ENCODE measurements at places on chromosomes 7 and 10.
A peak's percentile ranks its signal among the peaks of the same experiment; 100 is the strongest.

DNA sequence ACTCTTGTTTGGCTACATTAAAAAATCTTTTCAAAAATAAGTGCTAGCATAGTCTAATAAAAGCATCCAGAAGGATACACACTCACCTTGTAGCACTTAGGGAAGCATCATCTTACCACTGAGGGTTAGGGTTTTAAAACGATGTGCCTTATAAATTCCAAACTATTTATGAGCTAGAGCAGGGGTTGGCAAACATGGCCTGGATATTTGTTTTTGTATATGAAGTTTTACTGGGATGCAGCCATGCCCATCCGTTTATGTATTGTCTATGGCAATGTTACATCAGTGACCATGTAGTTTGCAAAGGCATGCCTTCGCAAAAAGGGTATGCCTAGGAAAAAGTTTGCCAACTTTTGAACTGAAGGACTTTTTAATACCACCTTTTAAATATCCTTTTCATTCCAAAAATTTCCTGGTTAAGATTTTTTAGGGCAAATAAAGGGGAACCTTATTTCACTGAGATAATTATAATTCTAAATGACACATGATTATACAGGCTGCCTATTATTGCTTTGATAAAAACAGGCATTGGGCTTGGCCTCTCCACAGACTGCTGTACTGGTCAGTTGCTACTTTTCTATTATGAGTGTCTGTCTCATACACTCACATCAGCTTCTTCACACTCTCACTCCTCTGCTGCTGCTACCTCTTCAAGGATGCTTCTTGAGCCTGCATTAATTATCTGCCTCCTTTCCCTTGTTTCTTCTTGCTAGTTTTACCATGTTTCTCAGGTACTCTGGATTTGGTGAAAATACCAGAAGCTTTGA lies 30.7 kb downstream of the MTPN start:
- DNase-seq, result no peak

GRCh38 chr10:105121743-105122142 lies 480.7 kb downstream of the SORCS3 start:
- no peak for DNase-seq

DNA sequence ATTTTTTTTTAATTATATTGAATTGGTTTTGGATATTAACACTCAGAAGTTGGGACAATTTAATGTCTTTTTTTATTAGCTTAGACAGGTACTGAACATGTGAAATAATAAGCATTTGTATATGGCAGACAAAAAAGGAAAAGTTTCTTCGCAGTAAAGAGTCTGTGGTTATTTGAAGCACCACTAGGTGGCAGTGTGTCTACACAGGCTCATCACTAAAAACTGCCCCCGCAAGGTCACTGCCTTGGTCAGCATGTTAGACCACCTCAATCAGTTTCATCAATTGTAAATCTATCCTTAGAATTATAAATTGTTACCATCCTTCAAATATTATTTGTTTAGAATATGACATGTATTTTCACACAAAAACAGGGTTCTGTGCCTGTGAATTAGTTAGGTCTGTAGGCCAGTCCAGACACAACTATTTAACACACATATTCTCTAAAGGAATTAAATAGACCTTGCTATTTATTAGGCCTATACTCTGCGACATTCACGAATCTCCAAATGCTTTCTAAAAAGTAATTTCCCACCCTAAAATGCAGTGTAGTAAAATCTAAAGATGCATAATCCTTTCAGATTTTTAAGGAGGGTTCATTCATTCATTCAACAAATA lies 17.0 kb downstream of the PNLIPRP3 start:
- DNase-seq, result no peak

GRCh38 chr10:85168243-85168642 lies 839.9 kb downstream of the CCSER2 start:
- DNase-seq, result no peak

GRCh38 chr7:45580053-45580872 lies 6.1 kb downstream of the ADCY1 start:
- DNase-seq, result no peak

- DNase-seq, result no peak
These were observed 36.9 kb downstream of the ZPBP start for GRCh38 chr7:50056131-50056530.

DNA sequence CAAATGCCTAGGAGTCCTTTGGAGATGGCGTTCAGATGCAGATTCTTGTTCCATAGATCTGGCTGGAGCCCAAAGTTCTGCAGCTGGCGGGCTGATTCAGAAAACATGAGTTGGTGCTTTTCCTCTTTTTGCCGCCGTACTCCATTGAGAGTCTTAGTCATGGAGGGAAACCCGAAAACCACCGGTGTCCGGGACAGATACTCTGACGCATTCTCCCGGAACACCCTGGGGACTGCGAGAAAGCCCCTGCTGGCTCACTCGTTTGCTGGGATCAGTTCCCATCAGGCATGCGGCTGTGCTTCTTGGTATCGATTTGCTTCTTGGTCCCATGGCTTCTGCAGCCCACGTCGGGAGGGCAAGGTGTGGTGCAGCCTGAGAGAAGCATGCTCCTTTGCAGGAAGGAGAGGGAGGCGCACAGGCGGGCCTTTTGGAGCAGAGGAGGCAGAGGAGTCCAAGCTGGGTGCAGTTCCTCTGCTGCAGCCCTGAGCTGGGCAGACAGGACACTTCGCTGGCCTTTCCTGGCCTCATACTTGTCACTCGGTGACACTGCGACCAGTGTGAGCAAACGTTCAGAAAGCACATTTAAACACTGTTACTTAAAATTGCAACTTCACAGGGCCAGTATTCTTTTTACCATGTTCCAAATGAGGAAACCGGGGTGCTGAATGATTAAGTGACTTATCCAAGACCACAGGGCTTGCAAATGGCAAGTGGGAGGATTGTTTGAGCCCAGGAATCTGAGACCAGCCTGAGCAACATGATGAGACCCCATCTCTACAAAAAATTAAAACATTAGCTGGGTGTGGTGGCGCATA lies 30.6 kb upstream of the PFKFB3 start:
- DNase-seq, result peak; percentile 67

DNA sequence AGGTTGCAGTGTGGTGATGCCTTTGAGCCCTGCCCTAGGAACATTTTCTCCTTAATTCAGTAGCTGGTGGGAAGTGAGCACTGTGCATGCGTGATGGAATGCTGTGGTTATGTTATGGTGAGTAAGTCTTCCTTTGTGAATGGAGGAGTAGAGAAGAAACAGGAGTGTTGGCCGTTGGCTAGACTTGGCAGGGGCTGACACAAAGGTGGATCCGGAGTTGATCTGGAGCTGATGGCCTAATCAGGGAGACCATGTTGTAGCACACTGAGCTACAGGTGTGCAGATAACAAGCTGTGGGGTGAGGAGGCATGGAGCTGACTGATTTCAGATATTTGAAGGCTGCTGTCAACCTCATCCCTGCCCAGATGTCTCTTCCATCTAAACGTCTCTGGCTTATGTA lies 122.3 kb downstream of the CNNM2 start:
- DNase-seq, result no peak

- DNase-seq, result no peak
These were observed 193.1 kb downstream of the ADARB2 start for GRCh38 chr10:1544209-1544673.

DNA sequence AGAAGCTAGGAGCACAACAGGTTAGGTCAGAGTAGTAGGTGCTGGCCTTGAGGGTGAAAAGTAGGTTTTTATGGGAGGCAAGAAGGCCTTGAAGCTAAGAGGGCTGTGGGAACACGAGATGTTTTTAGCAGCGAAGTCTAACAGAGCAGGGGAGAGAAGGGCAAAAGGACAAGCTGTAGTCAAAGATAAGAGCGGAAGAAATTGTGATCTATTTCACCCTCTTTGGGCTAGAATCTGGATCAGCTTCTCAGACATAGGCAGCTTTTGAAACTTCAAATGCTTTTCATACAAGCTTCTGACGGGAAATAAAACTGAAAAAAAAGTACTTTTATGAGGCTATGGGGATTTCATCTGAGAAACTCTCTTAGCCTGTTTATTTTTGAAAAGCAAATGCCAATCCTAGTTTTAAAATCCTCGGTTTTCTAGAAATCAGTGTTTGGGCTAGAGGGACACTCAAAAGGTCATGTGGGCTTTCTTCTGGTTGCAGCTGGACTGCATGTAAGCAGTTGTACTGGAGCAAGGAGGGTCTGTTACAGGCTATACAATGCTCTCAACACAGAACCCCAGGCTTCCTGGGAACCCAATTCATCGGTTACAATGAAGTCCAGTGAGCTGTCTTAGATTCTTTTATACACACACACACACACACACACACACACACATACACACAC lies 83.6 kb downstream of the RNF216 start:
- DNase-seq, result no peak

DNA sequence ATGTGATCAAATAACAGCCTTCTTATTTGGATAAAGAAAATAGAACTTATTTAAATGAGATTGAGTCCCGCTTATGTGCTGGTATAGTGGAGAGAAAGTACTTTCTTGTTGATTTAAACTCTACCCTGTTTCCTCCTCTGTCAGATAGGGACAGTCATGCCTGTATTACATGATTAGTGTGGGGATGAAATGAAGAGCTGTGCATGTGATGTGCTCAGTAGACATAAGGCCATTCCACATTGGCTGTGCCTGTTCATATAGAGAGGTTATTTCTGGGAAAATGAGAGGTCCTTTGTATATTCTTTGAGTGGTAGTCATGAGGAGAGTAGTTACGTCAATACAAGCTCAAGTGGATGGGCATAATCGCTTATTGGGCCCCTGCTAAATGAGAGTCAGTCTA lies 5.7 kb downstream of the MTURN start:
- DNase-seq, result no peak

DNA sequence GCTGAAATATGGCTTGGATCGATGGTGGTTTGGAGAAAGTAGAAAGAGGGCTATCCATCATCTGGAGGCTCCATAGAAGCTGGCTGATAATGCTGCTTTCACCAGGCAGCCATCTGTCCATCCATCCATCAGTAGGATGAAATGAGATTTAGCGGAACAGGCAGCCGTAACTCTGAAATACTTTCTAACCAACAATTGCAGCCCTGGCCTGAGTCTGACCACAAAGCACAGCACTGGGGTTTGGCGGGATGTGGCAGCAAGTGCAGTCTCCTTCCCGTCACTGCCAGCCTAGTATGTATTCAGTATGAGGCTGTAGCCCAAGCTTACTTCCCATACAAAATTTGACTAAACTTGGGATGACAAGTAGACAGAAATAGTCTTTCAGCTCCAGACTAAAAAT lies 38.0 kb downstream of the R3HCC1L start:
- no peak for DNase-seq

GRCh38 chr10:124168991-124169802 lies 75.8 kb upstream of the CHST15 start:
- no peak for DNase-seq

DNA sequence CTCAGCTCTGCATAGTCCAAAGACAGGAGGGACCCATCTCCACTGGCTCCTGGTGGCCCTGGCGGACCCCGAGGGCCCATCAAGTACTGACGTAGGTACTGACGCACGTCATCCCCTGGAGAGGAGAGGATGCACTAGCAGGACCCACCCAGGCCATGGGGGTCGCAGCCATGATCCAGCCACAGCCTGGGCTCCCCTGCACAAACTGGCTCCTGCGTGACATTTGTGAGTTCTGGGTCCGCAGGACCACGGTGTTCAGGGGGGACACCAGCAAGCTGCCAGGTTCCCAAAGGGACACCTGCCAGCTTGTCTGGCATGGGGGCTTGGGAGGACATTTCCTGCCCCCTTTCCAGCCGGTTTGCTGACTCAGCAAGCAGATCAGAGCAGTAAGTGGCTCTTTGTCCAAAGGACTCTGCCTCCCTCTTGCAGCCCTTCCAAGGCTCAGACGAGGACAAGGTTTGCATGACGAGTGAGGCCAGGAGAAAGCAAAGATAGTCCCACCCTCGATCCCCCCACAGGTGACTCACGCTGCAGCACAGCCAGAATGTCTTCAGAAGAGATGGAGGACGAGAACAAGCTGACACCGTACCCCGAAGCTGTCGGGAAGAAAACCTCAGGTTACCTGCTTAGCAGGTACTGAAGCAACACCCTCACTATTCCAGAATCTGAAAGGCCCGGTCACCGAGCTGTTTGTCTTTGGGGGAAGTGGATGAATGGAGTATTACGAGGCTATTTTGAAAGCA lies 49.0 kb downstream of the COL17A1 start:
- no peak for DNase-seq

GRCh38 chr10:82910301-82910700 lies 1035.3 kb downstream of the NRG3 start:
- no peak for DNase-seq

DNA sequence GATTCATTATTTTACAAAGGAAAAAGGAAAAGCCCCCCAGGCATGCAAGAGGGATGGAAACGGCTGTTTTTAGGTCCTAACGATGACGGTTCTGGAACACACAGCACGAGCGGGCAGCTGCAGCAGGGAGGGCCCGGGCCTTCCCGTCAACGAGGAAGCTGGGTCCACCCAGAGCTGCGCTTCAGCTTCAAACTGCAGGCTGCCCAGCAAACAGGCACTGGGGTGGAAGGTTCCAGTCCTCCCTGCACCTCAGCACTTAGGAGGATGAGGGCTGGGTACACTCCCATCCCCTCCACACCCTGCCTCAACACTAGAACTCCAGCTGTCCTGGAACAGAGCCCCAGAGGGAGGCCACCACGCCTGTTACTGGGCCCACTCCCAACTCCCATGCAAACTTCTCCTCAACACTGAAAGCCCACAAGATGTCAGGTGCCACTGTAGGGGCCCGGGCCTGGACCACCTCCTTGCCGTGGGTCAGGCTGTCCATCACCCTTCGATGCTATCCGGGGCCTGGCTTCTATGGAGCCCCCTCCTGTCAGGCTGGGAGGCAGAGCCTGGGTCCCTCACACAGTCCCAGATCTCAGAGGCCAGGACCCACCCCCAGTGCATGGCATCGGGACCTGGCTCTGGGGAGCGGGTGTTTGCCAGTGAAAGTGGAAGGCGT lies 33.0 kb downstream of the PAPOLB start:
- DNase-seq, result no peak

GRCh38 chr7:151336027-151336708 lies 5.4 kb upstream of the NUB1 start:
- no peak for DNase-seq

- DNase-seq, result no peak
These were observed 54.9 kb upstream of the NXPH1 start for GRCh38 chr7:8378349-8379019.

- no peak for DNase-seq
These were observed 269.1 kb downstream of the ZMYND11 start for GRCh38 chr10:404346-404745.

DNA sequence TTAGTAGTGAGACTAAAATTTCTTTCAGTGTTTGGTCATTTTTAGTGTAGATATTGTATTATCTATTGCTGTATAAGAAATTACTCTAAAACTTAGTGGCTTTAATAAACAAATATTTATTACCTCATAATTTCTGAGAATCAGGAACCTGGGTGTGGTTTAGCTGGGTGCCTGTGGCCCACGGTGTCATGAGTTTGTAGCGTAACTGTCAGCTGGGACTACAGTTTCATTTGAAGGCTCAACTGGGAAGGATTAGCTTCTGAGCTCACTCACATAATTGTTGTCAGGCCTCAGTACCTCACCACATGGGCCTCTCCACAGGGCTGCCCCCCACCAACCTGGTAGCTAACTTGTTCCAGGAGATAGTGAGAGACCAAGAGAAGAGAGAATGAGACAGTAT lies 98.5 kb downstream of the SRI start:
- DNase-seq, result no peak

DNA sequence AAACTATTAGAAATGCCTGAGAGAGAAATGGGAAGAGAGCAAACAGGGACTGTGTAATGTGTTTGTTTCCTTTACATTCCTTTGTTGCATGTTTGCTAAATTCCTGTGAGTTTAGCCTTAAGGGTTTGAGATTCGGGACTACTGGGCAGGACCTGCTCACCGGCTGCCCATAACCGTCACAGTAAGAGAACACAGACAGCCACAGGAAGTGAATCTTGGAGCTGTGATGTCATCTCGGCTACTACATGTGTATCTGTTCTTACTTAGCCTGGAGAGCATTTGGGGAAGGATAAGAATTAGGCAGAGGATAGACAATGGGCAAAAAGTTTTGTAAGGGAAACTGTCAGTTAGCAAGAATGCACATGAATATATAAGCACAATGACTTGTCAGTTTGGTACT lies 485.1 kb upstream of the KLF6 start:
- peak; percentile 23 for DNase-seq

Data from CD4-positive, alpha-beta T cell treated with Interleukin-15 for 1 hour (primary cell).